Activated T-cell treated with anti-CD3 and anti-CD28 coated beads for 1 hour (primary cell): ENCODE measurements at places on chromosomes 12 and 14.

GRCh38 chr12:121968876-121969275 lies 50.5 kb downstream of the CFAP251 start:
- no peak for DNase-seq

DNA sequence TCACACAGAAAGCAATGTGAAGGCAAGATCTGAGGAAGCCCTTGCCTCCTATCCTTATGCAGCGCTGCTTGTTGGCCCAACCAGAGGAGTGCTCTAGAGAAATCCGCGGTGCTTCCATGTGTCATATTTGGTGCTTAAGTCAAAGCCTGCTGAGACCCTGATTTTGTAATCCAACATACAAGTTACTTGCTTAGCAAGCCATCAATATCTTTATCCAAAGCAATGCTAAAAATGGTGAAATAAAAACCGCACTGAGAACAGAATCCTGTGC lies 250.0 kb downstream of the MED13L start:
- no peak for DNase-seq

DNA sequence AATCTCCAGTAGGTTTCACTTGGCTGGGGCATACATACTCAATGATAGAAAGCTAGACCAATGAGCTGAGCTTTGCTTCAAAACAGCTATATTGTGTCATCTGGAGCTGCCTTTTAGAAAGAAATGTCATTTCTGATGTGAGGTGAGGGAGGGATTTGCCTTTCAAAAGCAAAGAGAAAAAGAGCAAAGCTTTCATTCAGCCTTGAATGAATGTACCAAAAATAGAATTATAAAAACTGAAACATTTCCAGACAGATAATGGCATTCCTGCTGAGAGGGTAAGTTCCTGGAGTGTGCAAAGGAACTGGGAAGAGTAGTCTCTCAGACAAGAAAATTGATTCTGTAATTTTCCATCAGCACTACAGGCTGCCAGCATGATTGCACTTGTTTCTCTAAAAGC lies 710.0 kb downstream of the LRFN5 start:
- DNase-seq = no peak

DNA sequence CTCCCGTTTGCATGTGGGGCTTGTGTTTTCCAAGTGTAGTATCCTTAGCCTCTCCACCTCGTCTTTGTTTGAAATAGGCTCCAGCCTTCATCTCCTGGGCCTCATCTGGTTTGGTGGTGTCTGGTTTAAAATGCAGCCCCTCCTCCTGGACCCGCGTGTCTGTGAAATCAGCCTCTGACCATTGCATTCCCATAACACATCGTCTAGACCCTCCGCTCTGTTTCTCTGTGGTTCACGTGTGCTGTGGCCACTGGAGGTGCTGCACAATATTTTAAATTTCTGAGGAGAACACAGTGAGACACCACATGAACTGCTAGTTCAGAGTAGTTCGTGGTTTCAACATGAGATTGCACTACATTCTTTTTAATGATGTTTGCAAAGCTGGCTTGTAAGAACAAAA lies 35.6 kb downstream of the UBE3B start:
- DNase-seq = no peak

GRCh38 chr12:45232756-45233372 lies 17.0 kb downstream of the ANO6 start:
- DNase-seq = no peak
